ENCODE measurements at places on chromosomes 6 and 20.

DNA sequence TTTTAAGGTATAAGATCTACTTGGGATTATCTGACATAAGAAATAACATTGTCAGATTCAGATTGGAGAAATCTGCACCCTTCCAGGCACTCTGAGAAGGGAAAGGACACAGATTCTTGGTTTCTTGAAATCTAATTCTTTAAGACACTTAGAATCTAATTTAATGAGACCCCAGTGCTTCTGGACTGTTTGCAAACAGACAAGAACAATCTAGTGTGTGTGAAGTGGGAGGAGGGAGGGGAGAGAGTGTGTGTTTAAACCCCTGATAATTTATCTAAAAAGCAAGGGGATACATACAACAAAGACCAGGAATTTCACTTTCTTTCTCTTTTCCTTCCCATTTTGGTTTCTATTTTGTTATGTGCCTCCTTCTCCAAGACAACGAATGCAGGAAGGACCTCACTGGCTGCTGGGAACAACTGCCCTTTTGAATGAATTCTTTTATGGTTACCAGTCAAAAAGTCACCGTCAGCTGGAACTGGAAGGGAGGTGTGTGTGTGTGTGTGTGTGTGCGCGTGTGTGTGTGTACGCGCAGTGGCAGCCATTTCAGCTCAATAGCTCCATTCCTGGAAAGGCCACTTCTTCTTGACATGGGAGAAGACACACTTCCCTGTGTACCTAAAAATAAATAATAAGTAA is 129.4 kb downstream of the BCAS1 start:
- DNase-seq, result peak; percentile 91

DNA sequence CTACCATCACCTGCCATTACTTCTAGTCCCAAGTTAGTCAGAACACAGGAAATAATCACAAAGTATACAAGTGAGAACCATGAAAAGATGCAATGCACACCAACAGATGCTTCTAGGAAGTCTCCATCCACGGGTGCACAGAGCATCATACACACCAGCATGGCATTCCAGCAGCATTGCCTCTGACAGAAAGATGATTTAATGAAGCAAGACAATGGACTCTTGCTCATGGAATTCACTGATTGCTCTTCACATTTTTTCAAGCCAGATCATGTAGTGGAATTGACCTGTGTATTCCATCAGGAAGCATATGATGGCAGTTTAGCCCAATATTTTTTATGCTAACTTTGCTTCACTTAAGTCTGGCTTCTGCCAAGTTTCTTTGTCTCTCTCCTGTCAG is 406.3 kb upstream of the RGS17 start:
- peak; percentile 67 for DNase-seq

DNA sequence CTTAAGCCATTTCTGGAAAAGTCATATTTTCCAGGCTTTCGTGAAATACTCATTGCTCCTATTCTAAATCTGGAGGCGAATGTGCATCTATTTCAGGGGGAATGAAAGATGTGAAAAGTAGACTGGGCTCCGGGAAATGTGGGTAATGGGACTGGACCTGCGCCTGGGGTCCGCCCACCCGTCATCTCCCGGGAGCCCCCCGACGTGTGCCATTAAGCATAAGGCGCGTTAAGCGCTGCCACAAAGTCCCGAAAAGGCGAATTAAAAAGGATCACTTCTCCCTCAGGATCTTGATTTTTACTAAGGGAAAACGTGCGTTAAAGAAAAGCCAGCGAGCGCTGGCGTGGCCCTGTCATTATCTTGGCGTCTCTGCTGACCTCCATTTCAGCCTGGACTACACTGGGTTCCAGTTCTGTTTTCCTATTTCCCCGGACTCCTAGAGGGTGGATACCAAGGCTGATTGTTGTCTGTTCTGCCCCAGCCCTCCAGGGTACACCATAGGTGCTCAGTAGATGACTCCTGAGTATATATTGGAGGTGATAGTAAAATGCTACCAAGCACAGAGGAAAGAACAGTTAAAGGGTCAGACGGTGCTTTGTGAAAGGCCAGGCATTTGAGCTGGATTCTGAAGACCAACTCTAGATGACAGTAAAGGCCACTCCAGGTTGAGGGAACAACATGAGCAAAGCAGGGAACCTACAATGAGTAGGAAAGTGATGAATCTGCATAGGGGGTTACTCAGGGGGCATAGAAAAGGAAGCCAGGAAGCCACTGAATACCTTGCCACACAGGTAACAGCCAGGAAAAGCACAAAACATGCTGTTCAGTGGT is 89.2 kb upstream of the ARID1B start:
- DNase-seq, result peak; percentile 63

DNA sequence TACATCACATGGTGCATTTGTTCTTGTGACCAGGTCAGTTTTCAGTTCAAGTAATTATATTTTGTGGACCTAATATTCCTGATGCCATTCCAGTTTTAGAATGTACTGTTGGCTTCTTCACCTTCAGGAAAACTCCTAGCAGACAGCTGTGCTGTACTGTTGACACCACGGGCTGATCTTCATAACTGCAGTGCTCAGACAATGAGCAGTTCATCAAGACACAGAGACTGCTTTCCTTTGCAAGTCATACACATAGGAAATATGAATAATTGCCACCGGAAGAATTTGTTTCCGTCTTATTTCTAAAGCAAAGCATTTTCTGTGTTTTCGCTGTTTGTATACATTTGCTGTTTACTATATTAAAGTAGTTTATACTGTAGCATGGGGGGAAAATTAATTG is 89.8 kb downstream of the C6orf118 start:
- DNase-seq, result no peak

DNA sequence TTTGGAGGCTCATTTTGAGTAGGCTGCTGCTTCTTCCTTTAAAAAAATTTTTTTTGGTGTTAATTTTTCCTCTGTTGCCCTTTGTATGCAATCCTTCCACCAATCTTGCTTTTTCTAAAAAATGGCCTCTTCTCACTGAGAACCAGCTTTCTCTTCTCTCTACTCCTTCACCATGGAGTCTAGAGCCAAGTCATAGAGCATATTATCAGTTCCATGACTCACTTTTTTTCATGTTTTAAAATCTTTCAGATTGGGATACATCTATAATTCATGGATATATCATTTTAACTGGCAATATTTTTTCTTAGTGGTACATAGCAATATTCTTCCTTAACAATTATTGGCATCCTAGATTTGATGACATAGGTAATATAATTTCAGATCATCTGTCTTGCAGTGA is 62.7 kb downstream of the SLX4IP start:
- DNase-seq, result no peak

DNA sequence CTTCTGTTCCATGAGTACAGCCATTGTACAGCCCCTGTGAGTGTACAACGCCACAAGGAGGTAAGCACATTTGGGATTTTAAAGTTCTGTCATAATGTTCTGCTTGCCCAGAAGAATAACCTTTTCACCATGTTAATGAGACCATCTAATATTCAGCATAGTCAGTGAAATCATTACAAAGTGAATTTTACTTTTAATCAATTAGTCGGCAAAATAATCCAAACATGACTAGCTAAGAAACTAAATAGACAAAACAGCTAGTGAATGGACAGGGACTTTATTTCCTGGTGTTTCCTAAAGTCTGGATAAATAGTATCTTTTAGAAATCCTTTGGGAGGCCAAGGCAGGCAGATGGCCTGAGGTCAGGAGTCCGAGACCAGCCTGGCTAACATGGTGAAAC is 69.0 kb upstream of the NRSN1 start:
- no peak for DNase-seq

GRCh38 chr6:97423190-97423589 is 140.2 kb upstream of the MMS22L start:
- no peak for DNase-seq

- no peak for DNase-seq
These were observed 94.0 kb downstream of the SLC22A3 start for GRCh38 chr6:160442151-160442550.

Measured in ELR (cell line).